Stimulated activated CD4-positive, alpha-beta T cell treated with anti-CD3 and anti-CD28 coated beads, TNF-alpha, amount 100 ng/mL, for 1 hour (primary cell): ENCODE measurements at places on chromosomes 5 and 9.

- DNase-seq, result no peak
These were observed 112.6 kb downstream of the SAXO1 start for GRCh38 chr9:18920141-18921084.

GRCh38 chr5:95460665-95461064, 69.5 kb downstream of the FAM81B start:
- no peak for DNase-seq

DNA sequence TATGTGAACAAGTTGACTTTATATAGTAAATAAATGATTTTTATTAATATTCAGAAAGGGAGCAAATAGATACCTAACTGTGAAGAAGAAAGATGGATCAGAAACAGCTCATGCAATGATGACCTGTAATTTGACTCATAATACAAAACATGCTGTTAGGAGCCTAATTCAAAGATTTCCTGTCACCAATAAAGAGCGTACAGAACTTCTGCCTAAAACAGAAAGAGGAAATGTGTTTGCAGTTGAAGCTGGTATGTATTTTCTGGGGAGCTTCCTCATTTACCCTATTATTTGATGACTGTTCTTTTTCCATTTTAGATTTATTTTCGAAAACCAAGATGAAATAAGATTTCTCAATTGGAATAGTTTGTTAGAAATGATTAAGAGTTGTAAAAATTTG, 11.4 kb downstream of the YTHDC2 start:
- DNase-seq, result no peak

- no peak for DNase-seq
These were observed 168.1 kb upstream of the RASEF start for GRCh38 chr9:83231039-83231438.

- DNase-seq, result no peak
These were observed 14.4 kb downstream of the HNRNPK start for GRCh38 chr9:83965350-83966208.
